ENCODE measurements at places on chromosomes 7 and 10.
A peak's percentile ranks its signal among the peaks of the same experiment; 100 is the strongest.

DNA sequence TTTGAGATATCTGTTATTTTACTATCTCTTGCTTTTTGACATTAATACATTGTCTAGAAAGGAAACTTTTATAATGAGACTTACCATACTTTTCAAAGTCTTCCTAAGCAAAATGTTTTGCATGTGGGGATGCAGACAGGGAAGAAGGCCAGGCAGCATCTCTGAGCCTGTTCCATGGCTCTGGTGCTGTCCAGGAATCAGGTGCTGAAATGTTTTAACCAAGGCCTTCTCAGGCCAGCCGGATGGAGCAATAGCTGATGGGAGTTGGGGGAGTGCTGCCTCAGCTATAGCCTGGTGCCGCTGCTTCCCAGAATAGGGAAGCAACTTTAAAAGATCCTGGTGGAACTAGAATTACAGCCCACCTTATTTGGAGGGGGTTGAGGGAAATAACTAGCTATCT, 38.5 kb downstream of the CRTAC1 start:
- no peak for DNase-seq

DNA sequence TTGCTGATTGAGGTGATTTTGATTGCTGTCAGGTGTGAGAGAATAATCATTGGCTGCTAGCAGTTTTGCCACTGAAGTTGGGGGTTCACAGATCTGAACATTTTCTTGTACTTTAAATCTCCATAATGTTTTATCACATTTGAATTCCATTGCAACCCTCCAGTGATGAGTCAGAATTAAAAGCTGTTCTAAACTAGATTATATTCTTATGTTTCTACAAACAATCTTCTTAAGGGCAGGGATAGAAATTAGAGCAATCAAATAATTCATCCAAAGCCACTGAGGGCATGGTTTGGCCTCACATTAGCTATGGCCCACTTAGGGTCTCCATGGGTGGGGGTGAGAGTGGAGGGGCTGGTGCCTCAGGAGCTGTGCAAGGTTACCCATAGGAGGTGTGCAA, 53.0 kb upstream of the RPA3 start:
- no peak for DNase-seq

DNA sequence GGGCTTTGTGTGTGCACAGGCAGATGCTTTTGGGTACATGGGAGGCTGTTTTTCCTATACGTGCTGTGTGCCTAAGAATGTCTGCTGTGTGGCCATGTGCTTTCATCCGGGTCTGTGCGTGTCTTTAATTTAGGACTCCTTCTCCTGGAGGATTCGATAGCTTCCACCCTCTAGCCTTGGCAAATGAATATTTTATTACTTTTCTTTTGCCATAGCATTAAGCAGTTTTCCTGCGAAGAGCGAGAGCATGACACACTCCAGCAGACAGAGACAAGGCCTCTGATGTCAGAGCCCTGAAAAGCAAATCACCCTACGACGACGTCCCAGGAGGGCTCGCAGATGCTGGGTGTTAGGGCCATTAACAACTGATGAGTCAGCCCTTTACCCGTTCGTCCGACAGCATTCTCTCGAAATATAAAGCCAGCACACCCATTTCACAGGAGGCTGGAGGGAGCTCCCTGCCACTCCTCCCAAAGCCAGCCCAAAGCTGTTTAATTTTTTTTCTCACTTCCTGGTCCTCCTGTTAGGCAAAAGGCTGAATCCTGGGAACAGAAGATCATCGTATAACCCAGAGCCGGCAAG, 311.3 kb upstream of the ZMIZ1 start:
- DNase-seq, result no peak

- DNase-seq, result peak; percentile 13
These were observed 72.9 kb downstream of the ADK start for GRCh38 chr10:74223755-74224529.

GRCh38 chr7:151060113-151060415, 675 bp downstream of the SLC4A2 start:
- no peak for DNase-seq

DNA sequence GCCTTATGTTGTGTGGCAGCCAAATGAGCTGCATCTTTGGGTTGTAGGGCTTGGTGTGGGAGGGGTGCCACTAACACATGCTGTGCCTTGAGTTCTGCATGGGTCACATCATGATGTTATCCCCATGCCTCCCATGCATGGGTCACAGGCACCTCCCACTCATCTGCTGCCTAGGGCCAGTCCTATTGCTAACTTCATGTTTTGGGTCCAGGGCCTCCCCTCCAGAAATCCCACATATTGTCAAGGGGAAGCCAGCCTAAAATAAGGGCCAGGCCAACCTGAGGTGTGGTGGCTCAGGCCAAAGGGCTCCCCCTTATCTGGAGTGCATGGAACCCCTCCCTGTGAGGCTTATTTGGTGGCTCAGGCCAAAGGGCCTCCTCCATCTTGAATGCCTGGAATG, 299.0 kb downstream of the RPS24 start:
- no peak for DNase-seq

- no peak for DNase-seq
These were observed 251.8 kb upstream of the TMEM72 start for GRCh38 chr10:44659320-44659719.

DNA sequence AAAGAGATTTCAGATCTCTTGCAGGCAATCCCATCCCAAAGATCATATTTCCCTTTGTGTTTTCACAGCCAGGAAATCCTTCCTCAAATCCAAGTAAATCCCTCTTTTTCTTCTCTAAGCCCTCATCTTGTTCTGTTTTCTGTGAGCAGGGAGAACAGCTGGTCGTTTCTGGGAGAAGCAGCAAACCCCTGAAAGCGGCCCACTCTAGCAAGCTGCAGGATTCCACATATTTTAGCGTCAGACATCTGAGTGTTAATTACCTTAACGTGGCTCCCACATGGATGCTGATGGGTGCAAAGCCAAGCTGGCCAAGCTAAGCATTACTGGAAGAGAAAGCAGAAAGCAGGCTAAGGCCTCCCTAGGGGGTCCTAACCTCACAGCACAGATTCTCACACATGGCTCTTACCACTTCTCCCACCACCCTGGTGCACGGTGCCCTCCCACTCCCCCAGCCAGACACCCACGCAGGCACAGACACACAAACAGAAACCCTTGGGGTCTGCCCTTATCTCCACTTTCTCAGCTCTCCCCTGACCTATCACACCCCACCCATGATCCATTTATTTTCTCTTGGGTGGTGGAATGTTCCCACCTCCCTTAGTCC, 551.0 kb upstream of the AUTS2 start:
- no peak for DNase-seq

DNA sequence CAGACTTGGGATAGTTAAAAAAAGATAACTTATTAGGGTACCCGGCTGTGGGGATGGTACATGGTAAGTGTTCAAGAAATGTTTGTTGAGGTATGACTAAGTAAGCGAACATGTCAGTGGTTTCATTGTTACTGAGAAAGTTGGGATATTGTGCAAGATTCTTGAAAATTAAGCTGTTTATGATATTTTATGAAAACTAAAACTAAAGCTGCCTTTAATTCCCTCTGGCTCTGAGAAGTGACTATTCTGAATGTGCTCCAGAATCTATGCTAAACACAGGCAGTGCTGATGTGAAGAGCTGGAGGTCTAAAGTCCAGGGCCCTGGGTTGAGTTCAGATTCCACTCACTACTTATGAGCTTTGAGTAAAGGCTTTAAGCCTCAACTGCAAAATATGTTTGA, 72.9 kb downstream of the AOAH start:
- no peak for DNase-seq

DNA sequence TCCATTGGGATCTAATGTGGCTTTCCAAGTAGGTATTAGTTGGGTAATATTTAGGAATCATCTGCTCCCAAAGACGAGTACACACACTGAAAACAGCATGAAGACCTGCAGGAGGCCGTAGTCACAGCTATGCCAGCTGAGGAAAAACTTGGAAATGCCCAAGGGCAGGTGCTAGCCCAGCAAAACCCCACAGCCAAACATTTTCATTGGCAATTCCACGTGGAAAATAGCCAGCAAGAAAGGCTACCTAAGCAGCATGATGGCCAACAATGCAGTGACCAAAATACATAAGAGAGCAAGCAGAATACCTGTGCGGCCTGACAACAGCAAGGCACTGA, 32.7 kb downstream of the DOCK4 start:
- no peak for DNase-seq

- no peak for DNase-seq
These were observed 42.8 kb upstream of the MKLN1 start for GRCh38 chr7:131284702-131285419.

DNA sequence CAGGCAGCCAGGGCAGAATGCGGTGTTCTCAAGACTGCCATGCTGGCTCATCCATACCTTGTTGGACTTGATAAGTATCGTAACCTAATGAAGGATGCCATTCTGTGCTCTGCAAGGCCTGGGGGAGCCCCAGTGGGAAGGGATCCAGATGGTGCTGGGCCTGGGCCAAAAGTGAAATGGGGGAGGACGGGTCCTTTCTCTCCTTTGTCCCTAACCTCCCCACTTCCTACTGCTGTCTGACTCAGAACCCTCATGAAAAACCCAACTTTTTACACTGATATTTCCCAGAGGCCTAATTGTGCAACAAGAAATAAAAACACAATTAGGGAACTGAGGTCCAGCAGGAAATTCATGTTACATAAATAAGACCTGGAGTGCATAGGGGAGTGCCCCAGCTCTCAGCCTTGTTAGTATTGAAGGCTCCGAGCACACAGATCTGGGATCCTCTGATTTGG, 193.7 kb upstream of the SVIL start:
- DNase-seq, result no peak

GRCh38 chr10:38605153-38605661, 511.1 kb downstream of the ZNF37A start:
- DNase-seq, result no peak

DNA sequence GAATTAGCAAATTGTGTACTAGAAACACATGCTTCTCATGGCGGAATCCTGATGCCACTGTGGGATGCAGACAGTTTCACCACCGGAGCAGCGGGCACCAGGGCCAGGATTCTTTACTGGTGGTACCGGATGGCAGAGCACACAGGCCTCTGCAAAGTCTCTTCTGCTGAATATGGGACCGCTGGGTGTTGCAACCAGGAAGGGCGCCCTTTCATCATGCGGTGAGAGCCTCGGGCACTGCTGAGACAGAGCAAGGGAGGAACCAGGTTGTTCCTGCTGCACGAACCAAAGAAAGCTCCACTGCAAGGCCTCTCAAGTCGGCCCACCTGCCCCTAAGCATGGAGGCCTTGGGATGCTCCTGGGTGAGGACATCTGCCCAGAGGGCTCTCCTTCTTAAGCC, 57.0 kb upstream of the NMT2 start:
- no peak for DNase-seq
